Glomerular endothelial cell (primary cell): ENCODE measurements at places on chromosomes 12 and 14.

DNA sequence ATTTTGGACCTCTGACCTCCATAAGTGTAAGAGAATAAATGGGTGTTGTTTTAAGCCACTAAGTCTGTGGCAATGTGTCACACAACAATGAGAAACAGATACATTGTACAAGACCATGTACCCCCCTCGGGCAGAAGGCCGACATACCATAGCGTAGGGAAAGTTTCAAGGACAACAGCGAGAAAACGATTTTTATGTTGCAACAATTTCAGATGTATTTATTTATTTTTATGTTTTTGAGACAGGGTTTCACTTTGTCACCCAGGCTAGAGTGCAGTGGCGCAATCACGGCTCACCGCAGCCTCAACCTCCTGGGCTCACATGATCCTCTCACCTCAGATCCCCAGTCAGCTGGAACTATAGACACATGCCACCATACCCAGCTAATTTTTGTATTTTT is 136.4 kb upstream of the NCOR2 start:
- DNase-seq = no peak

GRCh38 chr12:80234667-80235066 is 135.3 kb downstream of the OTOGL start:
- no peak for DNase-seq

- DNase-seq = no peak
Measured at GRCh38 chr12:113659416-113659815, 187.7 kb upstream of the LHX5 start.

DNA sequence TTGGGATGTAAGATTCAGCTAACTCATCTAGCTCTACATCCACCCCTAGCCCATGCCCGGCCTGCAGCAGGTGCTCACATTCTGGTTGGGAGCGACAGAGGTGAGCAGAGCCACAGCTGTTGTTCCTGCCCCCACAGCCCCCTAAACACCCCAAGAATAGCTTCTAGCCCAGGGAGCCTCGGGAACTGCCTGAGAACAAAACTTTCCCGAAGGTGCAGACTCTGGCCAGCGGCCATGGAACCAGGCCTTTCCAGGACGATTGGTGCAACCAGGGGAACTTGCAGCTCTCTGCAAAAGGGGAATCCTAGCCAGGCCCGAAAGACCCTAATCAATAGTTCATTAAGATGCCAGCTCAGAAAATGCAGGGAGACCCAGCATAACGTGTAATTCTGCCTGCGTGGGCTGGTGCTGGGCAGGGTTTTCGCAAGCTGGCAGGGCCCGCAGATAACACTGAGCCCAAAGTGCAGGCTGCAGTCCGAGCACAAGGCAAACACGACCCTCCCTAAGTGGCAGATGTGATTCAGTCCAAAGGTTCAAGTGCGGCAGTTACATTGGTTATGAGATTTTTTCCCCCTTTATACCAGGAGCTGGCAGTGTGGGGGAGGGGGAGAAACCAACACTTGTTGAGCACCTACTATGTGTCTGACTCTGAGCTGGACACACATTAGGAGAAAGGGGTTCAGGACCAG is 122.5 kb upstream of the MAP1LC3B2 start:
- no peak for DNase-seq

DNA sequence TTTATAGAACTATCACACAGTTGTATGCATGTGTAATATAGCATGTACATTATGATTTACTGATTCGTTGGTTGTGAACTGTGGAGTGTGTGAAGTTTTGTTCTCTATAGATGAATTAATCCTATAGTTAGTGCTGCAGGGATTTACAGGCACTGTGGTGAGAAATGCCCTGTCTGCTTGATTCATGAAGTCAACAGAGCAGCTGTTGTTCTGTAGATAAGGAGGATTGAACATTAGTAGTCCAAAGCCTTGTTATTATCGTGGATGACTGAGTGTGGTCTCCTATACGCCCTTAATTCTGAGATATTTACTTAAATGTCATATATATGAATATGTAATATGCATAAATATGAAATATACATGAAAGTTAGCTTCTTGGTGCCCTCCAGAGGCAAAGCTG is 98.3 kb downstream of the DNAH10 start:
- no peak for DNase-seq

DNA sequence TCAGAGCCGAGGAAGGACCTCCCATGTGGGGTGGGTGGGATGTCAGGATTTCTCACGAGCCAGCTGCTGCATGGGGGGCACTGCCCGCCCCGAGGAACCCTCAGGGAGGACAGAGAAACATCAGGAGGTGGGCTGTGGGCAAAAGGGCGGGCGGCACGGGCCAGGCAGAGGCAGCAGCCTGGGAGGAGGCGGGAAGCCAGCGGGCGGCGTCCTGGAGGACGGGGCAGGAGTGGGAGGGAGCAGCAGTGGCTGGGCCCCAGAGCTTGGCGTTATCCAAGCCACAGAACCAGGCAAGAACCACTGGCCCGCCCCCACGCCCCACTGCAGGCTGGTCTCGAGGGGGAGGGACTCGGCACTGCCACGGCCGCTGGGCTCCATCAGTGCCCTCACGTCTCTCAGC is 2.4 kb downstream of the C14orf180 start:
- DNase-seq = no peak

GRCh38 chr14:103623883-103624482 is 5.0 kb upstream of the KLC1 start:
- DNase-seq = no peak

GRCh38 chr14:74983343-74983742 is 19.4 kb upstream of the EIF2B2 start:
- DNase-seq = no peak

GRCh38 chr14:29007990-29008389 is 241.4 kb downstream of the FOXG1 start:
- DNase-seq = no peak

DNA sequence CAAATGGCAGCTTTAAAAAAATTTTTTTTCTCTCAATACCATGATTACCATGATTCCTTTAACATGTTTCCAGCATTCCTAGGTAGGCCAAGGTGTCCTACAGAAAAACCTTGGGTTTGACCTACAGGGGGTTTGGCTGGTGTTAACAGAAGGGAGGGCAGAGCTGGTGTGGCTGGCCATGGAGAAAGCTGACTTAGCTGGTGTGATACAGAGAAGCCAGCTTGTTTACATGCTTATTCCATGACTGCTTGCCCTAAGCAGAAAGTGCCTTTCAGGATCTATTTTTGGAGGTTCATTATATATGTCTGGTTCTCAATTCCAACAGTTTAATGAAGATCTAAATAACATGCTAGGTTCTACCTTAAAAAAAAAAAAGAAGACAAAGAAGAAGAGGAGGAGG is 68.6 kb downstream of the EEA1 start:
- DNase-seq = no peak

DNA sequence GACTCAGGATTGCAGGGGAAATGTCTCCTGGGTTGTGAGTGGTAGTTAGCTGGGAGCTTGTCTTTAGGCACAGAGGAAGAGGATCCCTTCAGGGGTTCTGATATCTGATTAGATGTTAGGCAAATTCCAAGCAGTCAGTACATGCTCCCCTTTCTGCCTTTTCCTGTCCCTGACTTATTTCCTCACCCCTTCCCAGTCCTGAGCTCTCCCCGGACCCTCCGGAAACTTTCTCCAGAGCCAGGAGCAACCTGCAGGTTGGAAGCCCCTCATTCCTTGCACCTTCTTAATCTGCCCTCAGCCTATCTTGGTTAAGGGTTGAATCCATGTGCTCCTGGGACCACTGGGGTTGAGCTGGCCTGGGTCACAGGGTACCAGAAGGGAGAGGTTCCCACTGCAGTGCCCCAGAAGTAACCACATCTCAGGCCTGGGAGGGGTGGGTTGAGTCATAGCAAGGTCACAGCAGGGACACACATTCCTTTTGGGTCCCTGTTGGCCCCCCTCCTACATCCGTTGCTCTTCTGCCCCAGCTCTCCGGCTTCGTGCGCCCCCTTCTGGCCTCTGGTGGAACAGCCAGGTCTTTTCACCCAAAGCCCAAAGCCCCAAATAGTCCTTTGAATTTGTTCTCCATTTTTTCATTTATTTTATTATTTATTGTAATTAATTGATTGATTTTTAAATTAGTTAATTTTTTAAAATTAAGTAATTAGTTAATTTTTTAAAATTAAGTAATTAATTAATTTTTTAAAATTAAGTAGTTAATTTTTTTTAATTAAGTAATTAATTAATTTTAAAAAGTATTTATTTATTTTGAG is 1.8 kb downstream of the IGFBP6 start:
- peak; percentile 41 for DNase-seq

DNA sequence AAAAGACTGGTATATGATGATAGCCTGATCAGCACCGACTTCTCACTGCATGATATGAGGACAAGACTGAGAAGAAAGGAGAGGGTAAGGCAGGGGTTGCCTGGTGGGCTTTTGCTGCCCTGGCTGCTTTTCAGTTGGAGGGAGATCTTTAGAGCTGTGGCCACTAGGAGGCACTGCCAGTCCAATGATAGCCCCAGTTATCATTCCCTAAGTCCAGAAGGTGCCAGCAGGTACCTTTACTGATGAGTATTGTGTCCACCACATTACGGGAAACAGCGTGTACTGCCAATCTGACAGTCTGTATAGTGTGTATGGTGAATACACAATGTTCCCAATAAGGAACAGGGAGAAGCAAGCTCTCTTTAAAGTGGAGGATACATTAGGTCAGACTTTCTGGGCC is 55.8 kb upstream of the CCDC175 start:
- DNase-seq = peak; percentile 22

DNA sequence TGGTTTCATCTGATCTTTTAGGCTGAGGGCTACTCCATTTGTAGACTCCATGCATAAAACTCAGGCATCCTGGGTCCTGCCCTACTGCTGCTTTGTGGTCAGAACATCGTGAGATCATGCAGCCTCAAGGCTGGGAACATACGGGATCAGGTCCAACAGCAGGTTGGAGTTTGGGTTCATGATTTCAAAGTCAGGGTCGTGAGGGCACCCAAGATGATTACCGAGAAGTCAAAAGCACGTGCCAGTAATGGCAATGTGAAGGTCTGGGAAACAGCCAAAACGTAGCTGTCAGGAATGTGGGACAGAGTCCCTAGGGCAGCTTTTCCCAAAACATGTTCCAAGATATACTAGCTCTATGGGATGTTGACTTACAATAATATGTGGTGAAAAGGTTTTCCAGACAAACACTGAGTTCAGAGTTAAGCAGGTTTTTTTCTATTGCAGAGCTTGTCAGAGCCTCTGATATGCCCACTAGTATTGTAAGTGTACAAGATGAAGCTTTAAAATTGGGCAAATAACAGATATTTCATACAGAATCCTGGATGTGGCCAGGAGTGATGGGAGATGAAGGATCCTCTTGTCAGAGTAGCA is 130.3 kb upstream of the DNM1L start:
- DNase-seq = no peak

GRCh38 chr12:39620659-39621658 is 1.4 kb upstream of the ABCD2 start:
- no peak for DNase-seq

DNA sequence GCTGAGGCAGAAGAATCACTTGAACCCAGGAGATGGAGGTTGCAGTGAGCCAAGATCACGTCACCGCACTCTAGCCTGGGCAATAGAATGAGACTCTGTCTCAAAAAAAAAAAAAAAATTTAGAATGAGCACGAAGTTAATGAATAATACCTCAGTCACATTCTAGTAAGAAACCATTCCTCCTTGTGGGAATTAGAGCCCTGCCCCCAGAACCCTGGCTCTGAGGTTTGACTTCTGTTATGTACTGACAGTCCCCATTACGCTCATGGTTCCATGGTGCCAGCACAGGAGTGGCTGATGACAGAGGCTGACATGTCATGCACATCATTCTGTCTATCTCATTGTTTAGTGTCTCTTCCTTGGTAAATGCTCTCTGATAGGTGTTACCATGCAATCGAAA is 132.6 kb upstream of the FGD4 start:
- DNase-seq = no peak

DNA sequence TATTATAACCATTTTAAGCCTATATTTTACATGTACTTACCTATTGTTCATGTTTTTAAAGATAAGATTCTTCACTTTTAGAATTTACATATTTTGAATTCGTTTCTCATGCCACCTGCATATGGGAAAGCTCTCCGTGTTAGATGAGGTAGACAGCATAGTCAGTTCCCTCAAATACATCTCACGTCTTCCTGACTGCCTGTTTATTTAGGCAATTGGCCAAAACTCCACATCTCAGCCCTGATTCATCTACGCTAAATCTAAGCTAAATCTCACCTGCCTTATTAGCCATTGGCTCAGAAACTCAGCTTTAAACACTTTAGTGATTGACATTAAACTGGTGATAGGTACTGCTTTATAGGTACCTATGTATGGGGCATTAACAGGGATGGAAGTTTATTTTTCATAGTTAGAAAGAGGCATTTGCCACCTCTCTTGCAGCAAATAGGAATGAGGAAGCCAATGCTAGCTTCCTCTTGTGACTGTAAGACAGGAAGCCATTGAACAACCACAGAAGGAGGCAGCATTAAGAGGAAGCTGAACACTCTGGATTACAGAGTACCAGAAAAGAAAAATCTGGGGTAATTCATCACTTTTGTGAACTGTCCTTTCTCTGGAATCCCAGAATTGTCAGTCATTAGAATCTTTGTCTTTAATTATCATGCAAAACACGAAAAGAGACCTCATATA is 111.9 kb downstream of the LRFN5 start:
- DNase-seq = no peak

GRCh38 chr14:104389326-104390220 is 190.0 kb upstream of the C14orf180 start:
- no peak for DNase-seq

- no peak for DNase-seq
Measured at GRCh38 chr12:105100998-105101397, 6.5 kb upstream of the WASHC4 start.

- DNase-seq = no peak
Measured at GRCh38 chr14:34997762-34998161, 15.0 kb downstream of the SRP54 start.

DNA sequence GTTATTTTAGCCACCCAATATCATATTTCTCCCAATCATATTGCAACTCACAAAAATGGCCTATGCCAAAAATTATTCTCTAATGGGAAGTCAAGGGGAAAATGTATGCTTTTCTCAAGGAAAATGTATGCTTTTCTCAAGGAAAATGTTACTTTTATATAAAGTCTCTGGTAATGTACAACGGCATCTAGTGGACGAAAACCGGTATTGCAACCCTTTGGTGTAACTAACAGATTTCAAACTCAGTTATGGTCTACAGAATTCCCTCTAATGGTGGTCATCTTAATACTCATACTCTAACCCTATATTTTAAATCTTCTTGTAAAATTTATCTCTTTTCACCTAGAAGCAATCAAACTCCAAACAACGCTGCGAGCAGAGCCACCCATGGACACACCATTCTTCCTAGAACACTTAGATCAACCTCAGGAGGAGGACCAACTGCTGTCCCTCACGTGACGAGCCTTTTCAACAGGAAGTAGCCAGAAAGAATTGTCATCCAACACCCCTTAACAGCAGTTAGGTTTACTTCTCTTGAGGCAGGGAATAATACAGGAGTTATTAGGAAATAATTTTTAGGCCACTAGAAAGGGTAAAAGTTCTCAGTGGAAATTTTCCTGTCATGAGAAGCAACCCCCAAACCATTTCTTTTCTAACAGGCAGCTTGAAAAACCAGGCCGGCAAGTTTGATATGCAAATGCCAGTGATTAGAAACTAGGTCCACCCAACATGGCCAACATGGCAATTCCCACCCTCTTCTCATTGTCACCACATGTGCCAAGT is 20.1 kb downstream of the APOBEC1 start:
- no peak for DNase-seq
